ENCODE measurements at places on chromosomes 2 and 18.

- no peak for ATAC-seq
These were observed 506.5 kb upstream of the NRP2 start for GRCh38 chr2:205175831-205176230.

GRCh38 chr2:127080938-127081755 is 25.8 kb downstream of the BIN1 start:
- peak; percentile 68 for ATAC-seq

GRCh38 chr2:74843899-74844298 is 10.0 kb downstream of the HK2 start:
- ATAC-seq, result peak; percentile 89

DNA sequence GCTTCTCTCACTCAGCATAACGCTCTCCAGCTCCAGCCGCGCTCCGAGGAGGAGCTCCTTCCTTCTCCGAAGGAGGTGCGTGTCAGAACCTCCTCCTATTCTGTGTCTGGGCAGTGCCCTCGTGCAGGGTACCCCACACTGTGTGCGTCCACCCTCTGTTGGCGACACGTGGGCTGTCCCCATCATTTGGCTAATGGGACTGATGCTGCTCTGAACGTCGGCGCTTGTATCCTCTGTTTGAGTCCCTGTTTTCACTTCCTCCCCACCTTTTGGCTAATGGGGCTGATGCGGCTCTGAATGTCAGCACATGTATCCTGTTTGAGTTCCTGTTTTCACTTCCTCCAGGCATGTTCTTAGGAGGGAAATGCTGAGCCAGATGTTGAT is 22.2 kb downstream of the KCNG2 start:
- no peak for ATAC-seq

DNA sequence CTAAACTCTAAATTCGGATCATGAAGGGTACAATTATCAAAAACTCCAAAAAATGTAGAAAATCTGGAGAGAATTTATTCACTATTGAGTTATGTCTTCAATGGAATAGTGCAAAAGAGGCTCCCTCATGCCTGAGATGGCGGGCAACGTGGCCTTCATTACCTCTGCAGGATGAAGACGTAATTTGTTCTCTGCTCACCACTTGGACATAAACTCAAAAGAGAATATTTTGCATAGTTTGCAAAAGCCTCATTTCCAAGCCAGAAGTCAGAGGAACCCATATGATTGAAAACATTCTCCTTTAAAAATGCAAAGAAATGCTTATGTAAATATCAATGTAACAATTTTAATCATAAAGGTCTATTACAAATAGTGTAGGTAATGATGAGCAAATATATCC is 58.7 kb downstream of the SLC25A12 start:
- ATAC-seq, result no peak

DNA sequence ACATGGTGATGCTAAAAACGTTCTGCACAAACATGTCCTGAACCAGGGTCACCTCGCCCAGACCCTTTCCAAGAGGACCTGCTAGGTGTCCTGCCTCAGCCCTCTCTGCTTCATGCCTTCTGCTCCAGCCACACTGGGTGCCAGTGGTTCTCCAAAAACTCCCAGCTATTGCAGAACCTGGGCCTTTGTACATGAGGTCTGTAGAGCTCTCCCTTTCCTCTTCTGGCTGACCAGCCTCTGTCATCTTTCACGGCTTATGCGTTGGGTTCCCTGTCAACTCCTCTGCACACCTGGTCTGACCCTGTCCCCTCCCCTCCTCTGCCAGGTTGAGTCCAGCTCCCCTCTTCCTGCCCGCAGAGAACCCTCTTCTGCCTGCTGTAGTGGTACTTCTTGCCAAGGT is 35.5 kb upstream of the IGFBP5 start:
- ATAC-seq, result no peak

DNA sequence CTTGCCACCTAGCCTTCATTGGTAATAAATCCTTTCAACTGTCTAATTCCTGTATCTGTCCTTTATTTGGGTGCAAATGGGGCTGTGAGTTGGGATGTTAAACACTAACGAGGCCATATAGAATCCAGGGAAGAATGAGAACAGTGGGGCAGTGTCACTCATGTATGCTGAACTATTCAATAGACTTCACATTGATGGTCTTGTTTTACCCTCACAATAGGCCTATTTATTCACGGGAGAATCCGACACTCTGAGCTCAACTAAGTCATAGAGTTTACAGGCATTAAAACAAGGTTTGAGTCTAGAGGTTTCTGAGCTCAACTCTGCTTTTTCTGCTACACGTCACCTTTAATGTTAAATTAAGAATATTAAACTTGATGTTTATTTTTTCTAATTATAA is 421.6 kb downstream of the SOX11 start:
- no peak for ATAC-seq

GRCh38 chr18:41617647-41618046 is 337.4 kb upstream of the PIK3C3 start:
- ATAC-seq, result no peak

DNA sequence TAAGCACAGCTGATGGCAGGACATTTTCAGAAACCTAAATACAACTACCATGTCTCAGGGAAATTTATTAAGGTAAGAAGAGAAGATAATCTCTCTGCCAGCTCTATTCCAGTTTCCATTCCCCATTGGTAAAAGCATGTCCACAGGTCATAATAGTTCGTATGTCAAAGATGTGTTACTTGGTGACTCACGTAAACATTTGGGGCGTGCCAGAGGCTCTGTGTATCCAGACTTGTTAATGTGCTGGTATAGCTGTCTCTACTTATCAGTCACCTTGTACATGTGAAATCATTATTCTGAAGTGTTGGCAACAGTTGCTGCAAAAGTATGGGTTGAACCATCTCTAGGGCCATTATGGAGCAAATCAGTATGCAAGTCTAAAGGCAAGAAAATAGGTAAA is 1345.1 kb downstream of the SUCLG1 start:
- no peak for ATAC-seq

GRCh38 chr18:3554091-3554601 is 104.2 kb downstream of the TGIF1 start:
- ATAC-seq, result no peak

DNA sequence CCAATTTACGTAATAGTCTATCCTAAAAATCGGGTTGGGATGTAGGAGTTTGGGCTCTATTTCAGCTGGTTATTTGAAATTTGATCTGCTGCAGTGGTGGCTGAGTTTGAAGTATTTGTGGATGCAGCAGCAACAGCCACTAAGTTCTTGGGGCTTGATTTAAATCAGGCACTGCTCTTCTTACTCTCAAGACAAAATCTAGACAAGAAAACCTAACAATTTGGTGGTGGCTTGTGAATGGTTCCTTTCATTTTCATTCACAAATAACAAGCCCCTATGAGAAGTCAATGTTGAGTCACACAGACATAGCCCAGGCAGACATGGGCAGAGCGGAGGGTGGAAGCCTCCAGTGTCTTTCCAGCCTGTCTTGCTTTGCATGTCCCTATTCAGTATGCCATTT is 199.3 kb downstream of the LTBP1 start:
- ATAC-seq, result no peak

GRCh38 chr18:48727681-48728080 is 188.8 kb downstream of the CTIF start:
- no peak for ATAC-seq

DNA sequence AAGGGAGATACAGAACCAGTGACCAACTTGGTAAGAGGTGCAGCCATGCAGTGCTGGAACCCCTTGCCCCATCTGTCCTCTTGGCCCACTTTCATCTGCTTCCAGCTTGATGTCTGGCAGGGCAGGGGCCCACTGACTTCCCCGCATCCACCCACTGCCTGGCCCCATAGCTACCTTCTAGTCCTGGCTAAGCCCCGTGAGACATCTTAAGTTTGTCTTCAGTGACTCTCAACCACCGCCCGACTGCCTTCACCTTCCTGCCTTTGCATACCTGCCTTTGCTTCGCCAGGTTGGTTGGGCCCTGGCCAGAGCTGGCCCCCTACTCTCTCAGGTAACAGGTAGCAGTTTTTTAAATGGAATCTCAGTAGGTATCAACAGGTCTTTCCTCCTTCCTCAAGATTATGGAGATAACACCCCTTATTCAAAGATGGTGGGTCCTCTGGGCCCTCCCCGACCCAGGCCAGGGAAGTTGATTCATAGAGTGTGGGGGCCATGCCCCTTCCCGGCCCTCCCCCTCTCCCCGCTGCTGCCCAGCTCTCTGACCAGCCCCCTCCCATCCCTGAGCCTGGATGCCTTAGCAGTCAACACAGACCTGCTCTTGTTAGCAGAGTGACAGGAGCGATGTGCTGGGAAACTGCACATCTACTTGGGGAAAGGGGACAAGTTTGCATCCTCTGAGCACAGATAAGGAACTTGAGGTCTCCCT is 2.8 kb downstream of the ARID5A start:
- ATAC-seq, result peak; percentile 3

GRCh38 chr18:815353-815752 is 3.3 kb upstream of the YES1 start:
- ATAC-seq, result no peak

GRCh38 chr2:1251520-1251919 is 161.7 kb upstream of the TPO start:
- no peak for ATAC-seq

GRCh38 chr2:43349904-43350303 is 123.5 kb upstream of the ZFP36L2 start:
- ATAC-seq, result no peak

DNA sequence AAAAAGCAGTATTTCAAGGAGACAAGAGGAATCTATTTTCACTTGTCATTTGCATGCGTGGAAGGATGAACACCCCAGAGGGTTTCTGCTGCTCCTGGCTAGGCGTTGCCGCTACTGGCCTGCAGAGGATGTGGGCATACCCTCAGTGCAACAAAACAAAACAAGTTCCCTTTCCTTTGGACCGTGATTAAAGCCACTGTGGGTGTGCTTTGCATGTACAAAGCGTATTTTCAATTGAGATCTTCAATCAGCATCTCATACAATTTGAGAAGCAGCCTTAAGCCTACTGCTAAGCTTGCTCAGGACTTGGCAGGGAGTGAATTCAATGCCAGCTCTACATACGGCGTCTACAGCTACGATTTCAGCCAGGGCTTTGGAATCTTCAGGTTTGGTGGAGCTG is 298.4 kb downstream of the LPIN1 start:
- peak; percentile 44 for ATAC-seq

DNA sequence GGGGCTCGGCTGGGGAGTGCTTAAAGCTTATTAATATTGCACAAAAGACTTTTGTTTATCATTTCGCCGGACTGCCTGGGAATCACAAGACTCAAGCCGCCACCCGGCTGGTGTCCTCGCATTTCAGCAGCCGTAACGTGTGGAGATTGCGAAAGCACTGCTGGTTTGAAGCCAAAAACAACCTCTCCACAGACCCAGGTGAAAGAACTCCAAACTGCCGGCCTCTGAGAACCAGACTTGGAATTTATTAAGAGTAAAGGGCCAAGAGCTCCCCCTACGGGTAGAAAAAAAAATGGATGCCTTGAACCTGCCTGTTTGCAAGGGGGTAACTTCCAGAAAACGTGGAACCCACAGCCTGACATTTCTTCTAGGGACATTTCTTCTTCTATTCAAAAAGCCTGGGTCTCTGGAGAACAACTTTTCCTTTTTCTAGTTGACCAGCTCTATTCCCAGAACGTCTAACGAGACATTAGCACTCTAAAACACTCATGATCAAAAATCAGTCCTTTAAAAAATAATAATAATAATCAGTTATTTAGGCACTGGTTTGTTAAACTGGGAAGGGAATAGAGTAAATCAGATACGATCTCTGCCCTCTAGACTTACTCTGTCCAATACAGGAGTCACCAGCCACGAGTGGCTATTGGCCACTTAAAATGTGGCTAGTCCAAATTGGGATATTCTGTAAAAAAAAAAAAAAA is 216.3 kb downstream of the C1D start:
- no peak for ATAC-seq

DNA sequence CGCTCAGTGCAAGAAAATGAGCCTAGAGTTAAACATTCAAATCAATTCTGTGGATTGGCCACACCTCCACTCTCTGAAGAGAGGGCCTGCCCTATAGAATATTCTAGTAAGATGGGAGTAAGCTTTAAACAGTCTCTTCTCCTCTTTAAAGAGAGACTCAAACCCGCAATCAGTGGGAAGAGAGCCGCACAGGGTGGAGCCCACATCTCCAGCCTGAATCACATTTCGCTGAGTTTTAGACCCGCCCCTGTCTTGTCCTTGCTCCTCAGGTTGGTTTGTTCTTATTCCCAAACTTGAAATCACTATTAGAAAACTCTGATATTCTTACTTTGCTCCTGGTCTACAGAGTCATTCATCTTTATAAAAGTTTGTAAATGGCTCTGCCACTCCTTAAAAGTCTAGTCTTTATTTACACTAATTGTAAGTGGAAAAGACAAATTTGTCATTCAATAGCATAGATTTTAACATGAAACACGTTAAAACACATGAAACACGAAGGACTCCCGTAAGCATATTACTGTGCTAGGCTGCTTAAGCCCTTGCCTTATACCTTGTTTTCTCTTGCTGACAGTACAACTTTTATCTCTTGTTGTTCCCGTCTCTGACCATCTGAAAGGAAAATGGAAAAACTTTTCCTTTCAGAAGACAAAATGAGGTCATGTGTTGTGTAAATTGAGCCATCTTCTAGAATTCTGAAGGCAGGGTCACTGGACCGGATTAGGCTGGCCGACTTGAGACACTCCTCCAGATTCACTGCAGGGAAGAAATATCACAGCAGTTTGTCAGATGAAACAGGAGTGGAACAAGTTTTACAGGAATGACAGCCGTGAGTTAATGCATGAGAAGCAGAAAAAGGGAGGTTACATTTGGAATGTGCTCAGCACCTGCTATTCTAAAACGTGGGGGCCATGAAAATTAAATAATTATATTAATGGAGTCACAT is 5.6 kb downstream of the DSC1 start:
- no peak for ATAC-seq

DNA sequence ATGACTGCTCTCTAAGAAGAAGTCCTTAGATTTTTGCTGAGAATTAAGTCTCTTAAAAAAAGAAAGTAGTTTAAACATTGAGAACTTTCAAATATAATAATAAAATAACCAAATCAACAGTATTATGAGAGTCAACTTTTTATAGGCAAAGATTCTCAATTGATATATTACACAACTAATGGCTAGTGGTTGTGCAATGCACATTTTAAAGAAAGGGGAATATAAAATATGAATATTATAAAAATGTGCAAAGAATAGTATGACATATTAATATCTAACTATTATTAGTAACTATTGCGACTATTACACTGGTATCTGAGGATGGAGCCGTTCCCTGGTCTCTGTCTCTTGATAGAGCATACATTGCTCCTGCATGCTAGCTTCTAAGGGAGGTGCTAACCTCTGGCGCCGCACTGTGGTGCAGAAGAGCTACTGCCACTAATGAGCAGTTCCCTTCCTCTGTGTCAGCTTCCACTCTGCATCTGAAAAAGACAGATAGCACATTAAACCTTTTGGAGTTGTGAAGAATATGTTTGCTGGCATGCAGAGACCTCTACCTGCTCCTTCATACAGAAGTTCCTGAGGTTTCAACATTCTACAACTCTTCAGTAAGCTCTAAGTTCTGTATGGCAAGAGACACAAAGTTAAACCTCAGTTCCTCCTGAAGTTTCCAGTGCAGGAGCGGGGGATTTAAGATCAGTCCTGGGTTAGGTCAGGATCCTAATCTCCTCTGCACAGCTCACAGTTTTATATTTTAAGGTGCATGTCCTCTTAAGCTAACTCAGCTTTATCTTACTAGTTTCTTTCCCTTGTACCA is 3.5 kb upstream of the SLC9A2 start:
- ATAC-seq, result peak; percentile 76
